CD8-positive, alpha-beta memory T cell (primary cell): ENCODE measurements at places on chromosomes 16 and 17. TPM values are rescaled to one million over a fixed set of nuclear protein-coding genes. Genes with fewer than 3 reads are reported as not detected.

The CACNA1G gene
- not detected for polyA plus RNA-seq

The PALB2 gene
- 9.3 TPM for polyA plus RNA-seq

The CCL23 gene
- polyA plus RNA-seq, result not detected

The KCNH4 gene
- polyA plus RNA-seq, result not detected

The TP53TG3F gene
- not detected for polyA plus RNA-seq

The CCL7 gene
- polyA plus RNA-seq, result not detected

The USP6 gene
- polyA plus RNA-seq, result 0.05 TPM

The RAPGEFL1 gene
- polyA plus RNA-seq, result 0.32 TPM

The MYH13 gene
- not detected for polyA plus RNA-seq

The TNFRSF13B gene
- polyA plus RNA-seq, result not detected

The RNU2-1 gene
- not detected for polyA plus RNA-seq

The CDC42EP4 gene
- polyA plus RNA-seq, result 0.29 TPM

The SLC35B1 gene
- 34.6 TPM for polyA plus RNA-seq

DNA sequence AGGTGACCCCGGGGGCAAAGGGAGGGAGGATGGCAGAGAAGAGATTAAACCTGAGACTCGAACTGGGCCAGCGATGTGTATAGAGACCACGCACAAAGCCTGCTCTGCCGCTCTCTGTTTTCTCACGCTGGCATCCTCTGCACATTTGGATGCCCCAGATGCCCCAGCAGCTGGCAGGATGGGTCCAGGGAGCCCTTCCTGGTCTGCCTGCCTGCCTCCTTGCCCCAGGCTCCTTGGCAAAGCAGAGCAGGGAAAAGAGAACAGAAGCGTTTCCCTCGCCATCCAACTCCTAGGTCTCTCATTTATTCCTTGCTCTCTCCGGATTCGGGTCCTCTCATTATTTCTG, 5.2 kb upstream of the PIPOX start:
- no peaks in the 10 kb centered on the region for H3K36me3 ChIP-seq
- no peak overlapping the region for H3K4me3 ChIP-seq
- no peaks in the 10 kb centered on the region for H3K4me1 ChIP-seq
- no peak overlapping the region for H3K27ac ChIP-seq
- no peak for DNase-seq

DNA sequence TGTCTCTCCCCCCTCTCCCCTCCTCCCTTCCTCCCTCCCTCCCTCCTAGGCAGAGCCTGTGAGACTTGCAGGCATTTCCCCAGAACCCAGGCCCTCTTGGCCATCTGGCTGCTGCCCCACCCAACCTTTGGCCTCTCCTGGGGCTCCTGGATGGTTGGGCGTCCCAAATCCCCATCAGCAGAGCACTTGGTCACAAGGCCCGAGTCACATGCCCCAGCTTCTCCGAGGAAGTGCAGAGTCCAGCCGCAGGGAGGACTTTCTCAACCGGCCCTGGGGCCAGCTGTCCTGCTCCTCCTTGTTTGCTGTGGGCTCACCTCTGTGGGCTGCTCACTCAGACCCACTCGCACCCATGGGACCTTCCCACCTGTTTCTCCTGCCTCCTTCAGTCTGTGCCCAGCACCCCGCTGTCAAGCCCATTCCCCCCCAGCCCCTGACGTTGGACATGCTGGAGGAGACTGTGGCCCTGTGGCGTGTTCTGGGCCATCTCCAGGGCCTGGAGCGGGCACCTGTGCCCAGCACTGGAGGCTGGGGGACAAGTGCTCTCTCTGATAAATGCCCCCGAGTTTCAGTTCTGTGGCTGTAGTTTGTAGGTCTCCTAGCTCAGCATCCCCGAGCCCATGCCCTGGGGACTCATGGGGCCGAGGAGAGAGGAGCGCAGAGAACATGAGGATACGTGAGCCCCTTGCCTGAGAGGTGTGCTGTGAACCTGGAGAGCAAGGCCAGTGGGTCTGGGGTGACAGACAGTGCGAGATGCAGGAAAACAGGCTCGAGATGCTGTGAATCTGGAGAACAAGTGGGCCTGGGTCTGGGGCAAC, 42.3 kb upstream of the ZNF750 start:
- H3K4me3 ChIP-seq, result peak overlapping the region; percentile 59
- H3K4me1 ChIP-seq, result peaks cover 55% of the 10 kb centered on the region
- peak overlapping the region; percentile 74 for H3K27ac ChIP-seq
- H3K36me3 ChIP-seq, result no peaks in the 10 kb centered on the region

DNA sequence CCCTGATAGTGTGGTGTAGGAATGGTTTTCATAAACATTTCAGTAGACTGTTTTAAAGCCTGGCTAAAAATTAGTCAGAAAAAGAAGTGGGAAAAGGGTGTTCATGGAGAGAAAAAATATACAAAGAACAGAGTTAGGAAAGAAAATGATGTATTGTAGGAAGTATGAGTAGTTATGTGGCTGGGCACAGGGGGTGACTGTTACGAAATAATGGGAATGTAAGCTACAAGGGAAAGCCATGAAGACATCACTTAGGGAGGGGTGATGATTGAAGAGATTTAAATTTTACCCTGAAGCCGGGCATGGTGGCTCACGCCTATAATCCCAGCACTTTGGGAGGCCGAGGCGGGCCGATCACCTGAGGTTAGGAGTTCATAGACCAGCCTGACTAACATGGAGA, 55.3 kb downstream of the NUP88 start:
- no peaks in the 10 kb centered on the region for H3K27me3 ChIP-seq
- no peak overlapping the region for H3K4me3 ChIP-seq
- DNase-seq, result no peak
- no peaks in the 10 kb centered on the region for H3K4me1 ChIP-seq
- H3K27ac ChIP-seq, result no peak overlapping the region
- H3K36me3 ChIP-seq, result peaks cover 31% of the 10 kb centered on the region

DNA sequence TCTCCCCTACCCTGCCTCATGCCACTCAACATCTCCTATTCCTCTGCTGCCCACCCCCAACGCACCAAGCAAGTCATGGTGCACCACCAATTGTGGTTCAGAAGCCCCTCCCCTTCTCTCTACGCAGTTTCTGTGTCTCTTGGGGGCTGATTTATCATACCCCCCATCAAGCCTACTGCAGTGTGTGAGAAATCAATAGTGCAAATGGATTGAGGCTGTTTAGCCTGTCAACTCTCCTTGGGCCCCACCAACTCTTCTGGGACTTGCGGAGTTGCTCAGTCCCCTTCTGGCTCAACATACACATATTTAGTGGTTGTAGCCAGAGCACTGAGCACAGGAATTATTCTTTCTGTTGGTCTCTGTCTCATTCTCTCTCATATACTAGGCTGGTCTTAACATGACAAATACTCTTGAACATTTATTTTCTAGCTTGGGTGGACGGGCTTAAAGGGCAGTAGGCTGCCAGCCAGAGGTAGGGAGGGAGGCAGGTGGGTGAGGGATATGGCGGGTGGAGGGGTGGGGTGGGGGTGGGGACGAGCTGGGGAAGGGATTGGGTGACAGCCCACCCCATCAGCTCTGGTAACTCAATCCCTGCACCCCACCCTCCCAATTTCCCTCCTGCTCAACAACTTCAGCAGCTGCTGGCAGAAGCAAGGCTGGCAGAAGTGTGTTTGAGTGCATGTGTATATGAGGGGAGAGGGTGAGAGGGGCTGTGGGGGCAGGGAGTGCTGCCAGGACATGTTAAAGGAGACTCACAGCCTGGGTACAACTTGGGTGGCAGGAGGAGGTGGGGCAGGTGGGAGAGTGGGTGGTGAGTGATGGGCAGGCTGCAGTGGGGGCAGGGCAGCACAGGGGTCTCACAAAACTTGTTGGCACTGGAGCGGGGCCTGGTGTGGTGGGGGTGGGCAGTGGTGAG, 4.9 kb downstream of the RARA start:
- H3K36me3 ChIP-seq, result no peaks in the 10 kb centered on the region
- H3K4me3 ChIP-seq, result no peak overlapping the region
- H3K27me3 ChIP-seq, result no peaks in the 10 kb centered on the region
- H3K4me1 ChIP-seq, result peaks cover 66% of the 10 kb centered on the region
- H3K27ac ChIP-seq, result no peak overlapping the region

GRCh38 chr17:17528696-17529652, 32.8 kb upstream of the RASD1 start:
- H3K4me1 ChIP-seq, result no peaks in the 10 kb centered on the region
- DNase-seq, result no peak
- no peak overlapping the region for H3K4me3 ChIP-seq
- H3K27ac ChIP-seq, result no peak overlapping the region

GRCh38 chr16:27189335-27189972, 13.9 kb upstream of the KDM8 start:
- DNase-seq, result no peak
- H3K27me3 ChIP-seq, result no peaks in the 10 kb centered on the region
- H3K4me3 ChIP-seq, result no peak overlapping the region
- no peaks in the 10 kb centered on the region for H3K36me3 ChIP-seq

DNA sequence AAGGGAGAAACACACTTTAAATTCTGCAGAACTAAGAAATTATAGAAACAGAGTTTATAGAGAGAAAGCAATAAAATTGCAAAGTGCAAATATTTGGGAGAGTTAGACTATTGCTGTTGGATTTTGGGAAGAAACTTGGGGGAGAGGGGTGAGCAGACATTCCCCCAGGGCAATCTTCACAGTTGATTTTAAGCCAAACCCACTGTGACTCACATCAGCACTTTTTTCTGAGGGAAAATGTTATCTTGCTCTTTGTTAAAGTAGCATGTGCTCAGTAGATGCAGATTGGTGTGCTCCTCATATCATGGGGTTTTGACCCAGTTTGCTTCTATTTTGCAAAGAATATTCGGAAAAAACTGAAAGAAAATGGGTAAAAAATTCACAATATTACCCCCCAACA, 367.6 kb downstream of the CDH11 start:
- H3K27ac ChIP-seq, result no peak overlapping the region
- H3K27me3 ChIP-seq, result no peaks in the 10 kb centered on the region
- H3K36me3 ChIP-seq, result no peaks in the 10 kb centered on the region
- DNase-seq, result no peak

- no peak overlapping the region for H3K4me3 ChIP-seq
- H3K36me3 ChIP-seq, result peaks cover 46% of the 10 kb centered on the region
- no peak overlapping the region for H3K27ac ChIP-seq
- no peak for DNase-seq
- H3K4me1 ChIP-seq, result no peaks in the 10 kb centered on the region
- no peaks in the 10 kb centered on the region for H3K27me3 ChIP-seq
Observed at GRCh38 chr17:1898332-1898731, 68.5 kb downstream of the RPA1 start.

- H3K27ac ChIP-seq, result no peak overlapping the region
- no peak for DNase-seq
- H3K36me3 ChIP-seq, result no peaks in the 10 kb centered on the region
- H3K27me3 ChIP-seq, result no peaks in the 10 kb centered on the region
- H3K4me3 ChIP-seq, result no peak overlapping the region
- peaks cover 14% of the 10 kb centered on the region for H3K4me1 ChIP-seq
Observed at GRCh38 chr17:17420561-17421269, 56.1 kb upstream of the MED9 start.

- no peak for DNase-seq
- H3K36me3 ChIP-seq, result no peaks in the 10 kb centered on the region
- no peak overlapping the region for H3K4me3 ChIP-seq
- no peak overlapping the region for H3K27ac ChIP-seq
- H3K27me3 ChIP-seq, result no peaks in the 10 kb centered on the region
Observed at GRCh38 chr17:60167065-60167741, 17.4 kb downstream of the CA4 start.

GRCh38 chr16:83923581-83924365, 24.9 kb downstream of the MLYCD start:
- DNase-seq, result no peak
- H3K4me1 ChIP-seq, result no peaks in the 10 kb centered on the region
- H3K27me3 ChIP-seq, result no peaks in the 10 kb centered on the region
- peaks cover 12% of the 10 kb centered on the region for H3K36me3 ChIP-seq

DNA sequence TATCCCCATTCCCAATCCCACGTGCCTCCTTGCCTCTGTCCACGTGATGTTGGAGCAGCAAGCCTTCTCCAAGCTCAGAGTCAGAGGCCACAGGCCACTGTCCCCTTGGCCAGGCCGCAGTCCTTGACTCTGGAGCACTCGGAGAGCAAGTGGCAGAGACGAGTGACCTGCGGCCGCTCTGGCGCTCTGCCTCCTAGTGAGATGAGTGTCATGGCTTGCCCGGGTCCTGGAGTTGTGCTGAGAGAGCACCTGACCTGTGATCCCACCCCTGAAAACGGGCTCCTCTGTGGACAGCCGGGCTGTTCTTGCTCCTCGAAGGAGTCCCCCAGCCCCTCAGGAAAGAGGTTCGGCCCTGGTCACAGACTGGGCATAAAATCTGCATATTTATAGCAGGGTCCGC, 10.0 kb upstream of the FASN start:
- H3K27me3 ChIP-seq, result no peaks in the 10 kb centered on the region
- no peak for DNase-seq
- H3K4me3 ChIP-seq, result no peak overlapping the region
- peaks cover 28% of the 10 kb centered on the region for H3K4me1 ChIP-seq

DNA sequence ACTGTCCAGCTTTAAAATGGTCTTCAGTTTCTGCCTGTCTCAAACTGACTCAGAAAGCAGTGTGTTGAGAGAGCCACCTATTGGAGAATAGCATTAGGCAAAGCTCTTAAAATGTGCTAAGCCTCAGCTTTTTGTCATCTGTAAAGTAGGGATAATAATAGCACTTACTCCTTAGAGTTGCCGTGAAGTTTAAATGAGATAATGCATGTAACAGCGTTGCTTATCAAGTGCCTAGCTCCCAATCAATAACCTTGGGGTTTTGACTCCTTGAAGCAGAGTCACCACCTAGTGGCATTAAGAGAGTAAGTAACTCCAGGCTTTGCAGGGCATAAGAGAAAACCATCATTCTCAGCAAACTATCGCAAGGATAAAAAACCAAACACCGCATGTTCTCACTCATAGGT, 163.3 kb downstream of the HS3ST2 start:
- DNase-seq, result no peak
- no peak overlapping the region for H3K27ac ChIP-seq
- no peak overlapping the region for H3K4me3 ChIP-seq
- no peaks in the 10 kb centered on the region for H3K36me3 ChIP-seq
- H3K27me3 ChIP-seq, result no peaks in the 10 kb centered on the region
- no peaks in the 10 kb centered on the region for H3K4me1 ChIP-seq

DNA sequence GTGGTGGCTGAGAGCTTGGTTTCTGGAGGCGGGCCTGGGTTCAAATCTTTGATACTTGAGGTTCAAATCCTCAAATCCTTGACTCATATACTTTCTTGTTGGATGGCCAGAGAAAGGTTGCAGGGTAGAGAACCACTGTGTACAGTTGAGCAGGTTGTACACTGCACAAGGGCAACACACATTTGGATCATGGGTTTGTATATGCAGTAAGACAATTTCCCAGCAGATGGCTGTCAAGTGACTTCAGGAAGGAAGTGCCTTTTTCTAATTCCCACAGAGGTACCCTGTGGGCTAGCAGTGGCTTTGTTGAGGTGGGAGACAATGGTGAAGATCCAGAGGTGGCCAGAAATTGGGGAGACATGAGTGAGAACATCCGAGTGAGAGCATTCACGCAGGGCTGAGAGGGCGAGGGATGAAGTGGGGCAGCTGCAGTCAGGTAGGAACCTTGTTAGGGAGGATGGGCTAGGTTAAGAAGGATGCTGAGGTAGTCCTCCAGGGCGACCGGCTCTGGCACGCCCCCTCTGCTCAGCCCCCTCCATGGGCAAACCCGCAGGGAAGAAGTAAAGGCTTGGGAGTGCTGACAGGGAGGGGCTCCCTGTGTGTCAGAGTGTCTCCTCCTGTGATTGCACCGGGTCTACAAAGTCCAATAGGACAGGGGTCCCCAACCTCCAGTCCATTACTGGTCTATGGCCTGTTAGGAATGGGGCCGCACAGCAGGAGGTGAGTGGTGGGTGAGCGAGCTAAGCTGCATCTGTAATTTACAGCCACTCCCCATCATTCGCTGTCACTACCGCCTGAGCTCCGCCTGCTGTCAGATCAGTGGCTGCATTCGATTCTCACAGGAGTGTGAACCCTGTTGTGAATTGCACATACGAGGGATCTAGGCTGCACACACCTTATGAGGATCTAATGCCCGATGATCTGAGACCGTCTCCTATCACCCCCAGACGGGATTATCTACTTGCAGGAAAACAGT, 2.7 kb downstream of the C16orf89 start:
- no peaks in the 10 kb centered on the region for H3K27me3 ChIP-seq
- H3K4me3 ChIP-seq, result no peak overlapping the region
- no peak overlapping the region for H3K27ac ChIP-seq
- no peaks in the 10 kb centered on the region for H3K4me1 ChIP-seq
